ENCODE measurements at places on chromosomes 5 and 9. TPM values are rescaled to one million over a fixed set of nuclear protein-coding genes. Genes with fewer than 3 reads are reported as not detected.

DNA sequence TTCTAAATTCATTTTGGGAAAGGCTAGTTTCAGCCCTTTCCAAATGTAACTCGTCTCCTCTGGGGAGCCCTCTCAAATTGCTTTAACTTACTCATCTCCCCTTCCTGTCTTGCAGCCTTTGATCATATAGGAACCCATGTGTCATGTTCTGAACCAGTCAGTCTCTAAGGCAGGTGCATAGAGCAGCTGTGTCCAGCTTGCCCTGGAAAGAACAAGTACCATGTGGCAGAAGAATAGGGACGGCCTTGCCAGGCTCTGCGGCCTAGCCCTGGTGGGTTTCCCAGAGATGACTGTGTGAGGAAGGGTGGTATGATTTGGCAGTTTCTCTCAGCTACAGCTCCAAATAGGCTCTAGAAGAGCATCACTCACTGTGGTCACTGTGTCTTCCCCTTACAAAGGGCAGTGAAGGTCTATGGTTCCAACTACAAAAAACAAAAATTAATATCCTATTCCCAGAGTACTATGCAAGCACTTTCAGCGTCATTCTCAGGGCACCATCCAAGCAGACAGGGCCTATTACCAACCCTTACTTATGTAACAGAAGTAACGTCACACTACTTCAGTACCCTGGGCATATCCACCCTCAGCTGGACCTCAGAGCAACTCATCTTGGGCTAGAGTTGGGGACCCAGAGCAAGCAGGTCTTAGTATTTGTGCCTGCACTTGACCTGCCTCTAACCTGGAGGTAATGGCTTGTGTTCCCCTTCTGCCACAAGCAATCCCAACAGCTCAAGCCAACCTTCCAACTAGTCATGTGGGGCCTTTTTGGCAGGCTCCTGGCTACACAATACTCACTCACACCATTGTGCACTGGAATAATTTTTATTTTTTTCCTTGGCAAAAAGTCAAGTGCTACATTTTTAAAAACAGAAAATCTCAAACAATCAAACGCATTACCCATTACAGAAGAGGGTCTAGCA, 37.2 kb upstream of the UBAP2 start:
- DNase-seq: no peak

The SDHA gene
- 108 TPM for total RNA-seq

The JAKMIP2 gene
- 36.8 TPM for total RNA-seq

The PCDHGA6 gene
- 0.52 TPM for total RNA-seq

DNA sequence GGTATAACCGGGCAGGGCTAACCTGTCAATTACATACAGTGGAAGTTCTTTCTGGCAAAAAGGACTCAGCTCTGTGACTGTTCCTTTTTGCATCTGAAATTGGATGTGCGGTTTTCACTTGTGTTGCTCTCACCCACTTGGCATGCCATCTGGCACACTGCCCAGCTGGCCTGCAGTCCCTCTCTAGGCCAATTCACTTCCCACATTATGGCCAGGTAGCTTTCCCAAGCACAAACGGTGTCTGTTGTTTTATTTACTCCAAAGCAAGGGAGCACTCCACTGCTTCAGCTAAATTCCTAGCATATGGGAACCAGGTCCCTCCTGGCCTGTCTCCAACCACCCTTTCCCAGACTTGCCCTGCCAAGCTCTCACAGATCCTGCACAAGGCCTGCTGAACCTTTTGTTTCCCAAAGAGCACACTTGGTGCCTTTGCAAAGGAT, 132.5 kb downstream of the SEMA6A start:
- no peak for DNase-seq

DNA sequence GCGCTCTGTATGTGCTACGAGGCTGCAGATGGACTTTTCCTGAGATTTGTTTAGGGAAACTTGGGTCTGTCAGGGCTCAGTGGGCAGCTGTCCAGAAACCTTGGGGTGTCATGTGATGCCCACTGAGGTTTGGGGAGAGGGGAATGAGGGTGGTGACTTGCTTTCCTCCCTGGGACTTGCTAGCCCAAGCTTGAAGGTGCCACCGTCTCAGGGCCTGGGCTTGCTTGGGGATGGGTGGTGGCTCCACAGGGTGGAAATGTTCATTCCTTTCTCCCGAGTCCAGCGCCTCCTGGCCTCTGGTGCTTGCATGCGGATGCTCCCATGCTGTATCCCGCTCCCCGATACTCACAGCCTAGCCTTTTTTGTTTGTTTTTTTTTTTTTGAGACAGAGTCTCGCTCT, 33.3 kb downstream of the ZNF618 start:
- no peak for DNase-seq

GRCh38 chr9:133967024-133967741, 24.9 kb downstream of the VAV2 start:
- no peak for DNase-seq
